Right atrium auricular region (tissue), 2 donors: ENCODE measurements at places on chromosomes 4 and X. TPM values are rescaled to one million over a fixed set of nuclear protein-coding genes. Genes with fewer than 3 reads are reported as not detected.

DNA sequence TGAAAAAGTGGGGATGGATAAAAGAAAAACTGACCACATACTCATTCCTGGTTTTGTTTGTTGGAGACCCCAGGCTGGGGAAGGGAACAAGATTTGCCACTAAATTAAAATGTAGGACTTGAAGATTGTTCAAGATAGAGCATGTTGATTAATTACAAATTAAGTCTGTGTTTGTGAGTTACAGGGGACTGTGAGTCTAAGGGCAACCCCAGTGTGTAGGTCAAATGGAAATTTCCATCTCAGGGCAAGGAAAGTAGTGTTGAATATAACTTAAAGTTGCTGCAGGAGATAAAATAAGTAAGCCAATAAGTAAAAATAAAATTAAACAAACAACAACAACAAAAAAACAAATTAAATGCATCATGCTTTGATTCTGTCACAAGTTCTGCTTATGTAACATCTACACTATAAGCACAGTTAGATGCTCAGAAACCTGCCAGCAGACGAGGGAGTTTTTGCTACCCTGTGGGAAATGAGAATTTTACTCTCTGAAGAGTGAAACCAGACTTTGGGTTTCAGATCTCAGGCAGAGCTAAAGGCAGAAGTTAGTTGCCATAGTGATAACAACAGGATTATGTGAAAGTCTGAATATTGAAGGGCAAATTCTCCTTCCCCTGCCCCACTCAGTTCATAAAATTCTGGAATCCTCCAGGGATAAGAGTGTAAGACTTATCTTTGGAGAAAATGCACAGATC lies 352.3 kb downstream of the GRXCR1 start:
- no peak for DNase-seq

DNA sequence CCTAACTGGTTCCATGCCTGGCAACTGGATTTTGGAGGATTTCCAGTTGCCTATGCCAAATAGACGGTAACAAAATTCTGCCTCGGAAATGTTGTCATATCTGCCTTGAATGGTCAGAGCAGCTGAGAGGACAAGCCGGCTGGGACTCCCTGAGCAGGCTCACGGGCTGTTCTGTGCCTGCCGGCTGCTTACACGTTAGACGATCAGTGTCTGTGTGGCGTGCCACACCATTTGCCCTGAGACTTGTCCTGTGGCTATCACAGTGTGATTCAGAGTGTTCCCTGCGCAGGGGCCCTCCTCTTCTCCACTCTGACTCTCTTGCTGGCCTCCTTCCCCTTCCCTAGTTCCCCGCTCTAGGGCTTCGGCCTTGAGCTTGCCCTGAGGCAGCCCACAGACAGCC lies 42.4 kb downstream of the RAI2 start:
- DNase-seq = no peak

Gene SOWAHD
- not detected for total RNA-seq

Gene PARM1
- total RNA-seq = 231 TPM

DNA sequence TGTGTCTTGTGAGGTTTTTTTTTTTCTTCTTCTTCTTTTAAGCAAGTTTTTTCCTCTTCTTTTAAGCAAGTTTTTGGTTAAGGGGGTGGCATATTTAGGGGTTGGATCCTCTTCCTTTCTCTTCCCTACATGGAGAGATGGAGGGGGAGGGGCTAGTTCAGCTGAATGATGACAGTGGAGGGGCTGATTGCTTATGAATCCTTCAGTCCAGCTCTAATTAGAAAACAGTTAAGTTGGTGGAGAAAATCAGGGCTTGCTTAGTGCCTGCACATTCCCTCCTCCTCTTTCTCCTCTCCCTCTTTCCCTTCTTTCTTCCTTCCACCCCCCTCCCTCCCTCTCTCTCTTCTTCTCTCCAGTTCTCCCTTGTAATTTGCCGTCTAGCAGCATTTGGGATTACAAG lies 4.4 kb upstream of the HAND2 start:
- no peak for DNase-seq

DNA sequence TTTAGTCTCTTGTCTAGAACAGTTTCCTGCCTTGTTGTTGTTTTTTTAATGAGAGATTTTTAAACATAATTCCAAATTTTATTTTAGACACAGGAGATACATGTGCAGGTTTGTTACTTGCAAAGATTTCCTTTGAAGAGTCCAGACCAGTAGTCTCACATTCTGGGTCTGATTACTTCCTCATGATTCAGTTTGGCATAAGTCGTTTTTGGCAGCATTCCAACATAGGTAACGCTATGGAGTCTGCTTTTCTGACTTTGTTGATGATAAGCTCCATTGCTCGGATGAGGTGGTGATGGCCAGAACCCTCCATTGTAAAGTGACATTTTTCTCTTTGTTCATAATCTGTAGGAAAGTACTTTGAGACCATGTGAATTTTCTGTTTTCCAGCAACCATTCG lies 74.7 kb downstream of the CLCN4 start:
- no peak for DNase-seq

Gene SULT1E1
- total RNA-seq = not detected

DNA sequence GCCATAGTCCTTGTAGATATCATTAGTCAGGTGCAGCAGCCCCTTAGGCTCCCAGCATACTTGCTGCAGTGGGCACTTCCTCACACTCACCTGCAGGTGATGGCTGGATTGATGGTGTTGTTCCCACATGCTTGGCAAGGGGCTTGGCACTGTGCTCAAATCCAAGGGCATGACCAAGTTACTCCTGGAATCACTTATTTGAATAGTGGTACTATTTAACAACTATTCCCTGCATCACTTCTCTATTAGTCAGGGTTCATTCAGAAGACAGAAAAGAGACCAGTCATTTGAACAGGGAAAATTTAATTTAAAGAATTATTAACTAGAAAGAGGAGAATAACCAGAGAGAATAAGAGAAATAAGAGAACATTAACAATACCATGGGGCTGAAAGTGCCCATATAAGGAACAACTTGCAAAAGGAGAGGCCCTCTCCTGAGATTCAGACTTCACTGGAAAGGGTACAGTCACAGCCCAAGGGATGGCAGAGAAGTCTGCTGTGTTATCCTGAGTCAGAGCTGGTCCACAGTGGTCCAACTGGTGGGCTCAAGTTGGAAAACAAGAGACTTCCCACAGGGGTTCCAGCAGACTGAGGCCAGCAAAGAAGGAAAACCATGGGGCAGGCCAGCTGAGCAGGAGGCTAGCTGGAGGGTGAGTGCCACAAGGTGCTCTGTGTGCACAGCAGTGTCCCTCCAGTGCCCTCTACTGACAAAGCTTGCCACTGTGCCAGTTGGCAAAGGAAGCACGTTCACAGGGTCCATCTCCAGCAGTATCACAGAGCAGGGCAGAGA lies 9.8 kb downstream of the SPP1 start:
- DNase-seq = no peak

DNA sequence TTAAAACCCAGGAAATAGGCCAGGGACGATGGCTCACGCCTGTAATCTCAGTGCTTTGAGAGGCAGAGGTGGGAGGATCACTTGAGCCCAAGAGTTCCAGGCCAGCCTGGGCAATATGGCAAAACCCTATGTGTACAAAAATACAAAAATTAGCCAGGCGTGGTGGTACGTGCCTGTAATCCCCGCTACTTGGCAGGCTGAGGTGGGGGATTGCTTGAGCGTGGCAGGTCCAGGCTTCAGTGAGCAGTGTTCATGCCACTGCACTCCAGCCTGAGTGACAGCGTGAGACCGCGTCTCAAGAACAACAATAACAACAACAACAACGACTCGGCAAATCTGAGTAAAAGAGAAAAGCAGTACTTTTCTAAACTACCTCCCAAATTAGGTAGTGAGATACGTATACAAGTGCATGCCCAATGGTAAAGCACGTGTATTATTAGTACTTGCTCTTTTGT lies 13.0 kb upstream of the NDUFC1 start:
- no peak for DNase-seq

DNA sequence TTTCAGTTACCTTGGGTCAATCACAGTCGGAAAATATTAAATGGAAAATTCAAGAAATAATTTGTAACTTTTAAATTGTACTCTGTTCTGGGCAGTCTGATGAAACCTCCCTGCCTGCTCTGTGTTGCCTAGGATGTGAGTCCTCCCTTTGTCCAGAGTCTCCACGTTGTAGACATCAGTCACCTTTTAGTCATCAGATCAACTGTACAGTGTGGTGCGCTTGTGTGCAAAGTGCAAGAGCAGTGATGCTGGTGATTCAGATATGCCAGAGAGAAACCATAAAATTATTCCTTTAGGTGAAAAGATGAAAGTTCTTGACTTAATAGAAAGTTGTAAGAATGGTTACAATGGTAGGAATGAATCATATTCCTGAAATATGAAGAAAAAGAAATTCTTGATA lies 1.4 kb downstream of the SPATA4 start:
- DNase-seq = no peak

DNA sequence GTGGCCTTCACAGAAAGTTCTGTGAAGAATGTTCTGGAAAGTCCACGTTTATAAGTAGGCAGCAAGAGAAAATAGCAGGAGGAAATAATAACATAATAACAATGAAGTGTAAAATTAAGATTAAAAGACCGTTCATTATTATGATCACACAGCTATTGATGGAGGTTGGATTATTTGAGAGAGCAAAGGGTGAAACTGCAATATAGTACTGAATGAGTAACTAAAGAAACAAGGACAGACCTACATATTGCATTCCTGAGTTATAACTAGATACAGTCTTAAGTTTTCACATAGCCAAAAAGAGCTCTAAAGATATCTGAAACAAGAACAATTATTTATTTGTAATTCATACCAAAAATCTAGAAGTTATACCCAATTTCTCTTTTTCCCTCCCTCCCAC lies 122.9 kb upstream of the TMEM164 start:
- DNase-seq = no peak

Gene GAGE13
- not detected for total RNA-seq

Gene CACNA1F
- 0.08 TPM for total RNA-seq

- no peak for DNase-seq
Measured at GRCh38 chr4:104424989-104425388, 69.7 kb downstream of the CXXC4 start.

DNA sequence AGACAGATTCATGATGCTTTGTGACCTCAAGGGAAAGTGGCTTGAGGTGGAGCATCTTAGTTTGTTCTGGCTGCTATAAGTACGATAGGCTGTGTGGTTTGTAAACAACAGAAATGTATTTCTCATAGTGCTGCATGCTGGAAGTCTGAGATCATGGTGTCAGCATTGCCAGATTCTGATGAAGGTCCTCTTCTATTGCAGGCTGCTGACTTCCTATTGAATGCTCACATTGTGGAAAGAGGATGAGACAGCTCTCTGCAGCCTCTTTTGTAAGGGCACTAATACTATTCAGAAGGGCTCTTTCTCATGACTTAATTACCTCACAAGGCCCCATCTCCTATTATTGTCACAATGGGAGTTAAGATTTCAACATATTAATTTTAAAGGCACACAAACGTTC lies 1674.0 kb upstream of the PCDH7 start:
- no peak for DNase-seq

Gene SEC24D
- total RNA-seq = 25.8 TPM

GRCh38 chr4:147550626-147551246 lies 66.5 kb upstream of the TMEM184C start:
- no peak for DNase-seq

DNA sequence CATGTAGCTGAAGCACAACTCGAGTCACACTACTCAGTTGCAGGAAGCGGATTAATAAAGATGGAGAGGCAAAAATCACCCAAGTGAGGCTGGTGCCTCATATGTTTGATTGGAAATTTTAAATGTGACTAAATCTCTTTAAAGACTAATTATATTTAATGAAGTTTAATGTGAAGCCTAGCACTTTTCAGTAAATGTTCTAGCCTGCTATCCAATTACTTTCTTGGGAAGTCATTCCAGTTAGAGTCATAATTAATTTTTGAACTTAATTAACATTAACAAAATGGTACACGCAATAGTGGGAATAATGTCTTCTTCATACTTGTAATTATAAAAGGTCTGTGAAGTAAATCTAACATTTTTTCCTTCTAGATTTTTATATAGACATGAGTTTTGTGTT lies 20.6 kb downstream of the F11 start:
- no peak for DNase-seq

GRCh38 chrX:100625985-100626491 lies 10.6 kb downstream of the TSPAN6 start:
- DNase-seq = no peak

Gene SMIM14
- 15.2 TPM for total RNA-seq

GRCh38 chrX:36583674-36584073 lies 424.5 kb upstream of the FAM47C start:
- no peak for DNase-seq

Gene ARX
- total RNA-seq = not detected

DNA sequence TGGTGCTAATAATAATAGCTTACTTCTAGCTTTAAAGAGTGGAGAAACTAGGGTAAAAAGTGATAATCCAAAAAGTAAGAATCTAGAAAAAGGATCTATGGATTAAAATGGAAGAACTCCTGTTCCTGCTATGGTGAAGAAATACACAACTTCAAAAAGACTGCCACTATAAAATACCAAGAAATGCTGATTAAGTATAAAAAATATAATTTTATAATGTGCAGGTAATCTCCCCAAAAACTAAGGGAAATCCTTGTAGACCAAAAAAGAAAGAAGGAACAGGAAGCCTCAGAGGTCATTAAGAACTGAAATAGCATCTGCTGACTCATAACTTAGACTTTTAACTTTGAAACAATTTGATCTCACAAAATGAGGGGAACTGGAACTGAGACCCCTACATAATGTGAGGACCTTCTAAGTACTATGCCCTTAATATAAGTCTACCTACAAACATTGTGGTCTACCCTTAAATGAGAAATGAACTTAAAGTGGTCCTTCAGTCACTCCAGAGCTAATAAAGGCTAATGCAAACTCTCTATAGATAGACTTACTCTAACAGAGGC lies 50.6 kb upstream of the SRPX start:
- DNase-seq = no peak

Gene ADH6
- total RNA-seq = not detected

DNA sequence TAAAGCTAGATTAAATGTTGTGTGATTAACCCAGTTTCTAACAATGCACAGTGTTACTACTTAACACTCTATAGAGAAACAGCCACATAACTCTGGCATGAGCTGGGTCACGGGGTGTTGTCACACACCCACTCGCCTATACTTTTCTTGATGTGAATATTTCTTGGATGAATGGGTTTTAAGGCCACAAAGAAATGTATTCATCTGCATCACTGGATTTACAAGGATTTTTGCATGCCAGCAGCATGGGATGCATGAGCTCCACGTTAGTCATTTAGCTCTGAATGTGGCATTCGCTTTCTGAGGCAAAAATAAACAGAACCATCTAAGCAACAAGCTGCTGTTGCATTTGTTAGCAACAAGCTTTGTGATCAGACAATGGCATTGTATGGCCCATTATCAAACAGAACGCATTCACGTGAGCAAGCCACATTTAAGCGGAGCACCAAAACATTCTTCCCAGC lies 89.7 kb downstream of the LRP2BP start:
- DNase-seq = no peak

DNA sequence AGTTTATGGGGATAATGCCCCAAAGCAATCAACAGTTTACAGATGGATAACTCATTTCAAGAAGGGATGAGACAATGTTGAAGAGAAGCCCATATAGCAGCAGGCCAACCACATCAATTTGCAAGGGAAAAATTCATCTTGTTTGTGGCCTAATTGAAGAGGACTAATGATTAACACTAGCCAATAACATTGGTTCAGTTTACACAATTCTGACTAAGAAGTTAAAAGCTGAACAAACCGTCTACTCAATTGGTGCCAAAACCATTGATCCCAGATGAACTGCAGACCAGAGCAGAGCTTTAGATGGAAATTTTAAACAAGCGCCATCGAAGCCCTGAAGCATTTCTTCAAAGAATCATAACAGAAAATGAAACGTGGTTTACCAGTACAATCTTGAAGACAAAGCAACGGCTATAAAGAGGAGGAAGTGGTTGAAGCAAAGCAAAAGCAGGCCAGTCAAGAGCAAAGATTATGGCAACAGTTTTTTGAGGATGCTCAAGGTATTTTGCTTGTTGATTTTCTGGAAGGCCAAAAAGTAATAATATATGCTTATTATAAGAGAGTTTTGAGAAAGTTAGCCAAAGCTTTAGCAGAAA lies 20.5 kb upstream of the BLTP1 start:
- DNase-seq = no peak
